ENCODE measurements at places on chromosomes 16 and 17.

DNA sequence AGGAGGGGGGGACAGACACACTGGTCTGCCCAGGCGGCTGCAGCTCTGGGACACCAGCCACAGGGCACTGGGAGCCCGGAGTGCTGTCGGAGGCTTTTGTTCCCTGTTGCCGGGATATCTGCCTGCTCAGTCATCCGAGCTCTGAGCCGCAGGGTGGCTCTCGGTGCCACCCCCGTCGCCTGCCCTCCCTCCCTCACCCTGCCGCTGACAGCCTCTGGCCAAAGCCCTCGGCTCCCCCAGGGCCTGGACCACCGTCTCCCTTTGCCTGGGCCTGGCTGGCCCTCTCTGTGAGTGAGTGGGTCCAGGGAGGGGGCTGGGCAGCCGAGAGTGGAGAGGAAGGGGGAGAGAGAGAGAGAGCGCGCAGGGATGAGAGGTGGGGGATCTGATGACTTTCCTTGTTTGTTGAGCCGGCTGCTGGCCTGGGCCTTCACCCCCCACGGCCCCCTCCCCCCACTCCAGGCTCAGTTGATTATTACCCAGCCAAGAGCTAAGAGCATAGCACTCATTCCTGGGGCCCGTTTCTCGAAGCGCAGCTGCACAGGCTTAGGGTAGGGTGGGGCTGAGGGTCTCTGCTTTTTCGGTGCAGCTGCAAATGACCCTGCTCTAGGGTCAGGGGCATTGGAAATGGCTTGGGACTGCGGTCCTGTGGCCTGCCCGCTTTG is 2.7 kb downstream of the FOXJ1 start:
- no peak for DNase-seq

GRCh38 chr16:88382491-88383400 is at the start of gene ZNF469:
Gene ZNF469, plus strand, starts transcription at chr16:88382959. Its CDS starts 44,512 bp downstream, at chr16:88427471.
- peak; percentile 67 for DNase-seq

DNA sequence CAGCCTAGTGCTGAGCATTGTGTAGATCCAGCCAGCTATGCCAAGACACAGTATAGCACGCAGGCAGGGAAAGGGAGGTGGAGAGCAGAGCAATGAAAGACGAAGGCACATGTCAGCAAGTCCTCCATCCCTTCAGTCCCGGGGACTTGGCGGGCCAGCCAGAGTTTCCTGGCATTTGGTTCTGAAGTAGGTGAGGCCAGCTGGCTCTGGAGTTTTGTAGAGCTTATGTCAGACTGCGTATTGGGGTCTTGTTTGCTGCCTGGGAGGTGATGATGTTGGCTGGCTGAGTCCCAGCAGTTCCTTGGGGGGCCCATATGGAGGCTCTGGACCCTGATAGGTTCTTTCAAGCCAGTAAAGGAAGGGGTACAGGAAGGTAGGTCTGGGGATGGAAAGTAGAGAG is 55.7 kb upstream of the AKTIP start:
- no peak for DNase-seq

- no peak for DNase-seq
Observed at GRCh38 chr16:51114382-51114781, 36.7 kb downstream of the SALL1 start.

DNA sequence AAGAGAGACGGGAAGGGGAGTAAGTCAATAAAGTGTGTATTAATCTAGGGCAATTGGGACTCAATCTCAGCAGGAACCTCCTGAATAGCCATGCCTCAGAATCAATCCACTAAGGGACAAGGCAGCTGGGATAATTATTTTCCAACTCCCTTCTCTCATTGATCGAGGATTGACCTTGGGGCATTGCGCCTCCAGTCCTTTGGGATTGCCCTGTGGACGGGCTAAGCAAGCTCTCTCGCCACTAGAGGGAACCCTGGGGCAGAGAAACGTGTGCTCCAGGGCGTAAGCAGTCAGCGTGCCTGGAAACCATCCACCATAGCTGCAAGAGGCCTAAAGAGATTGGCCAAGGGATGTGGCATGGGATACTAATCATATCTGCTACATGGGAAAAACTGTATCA is 53.9 kb upstream of the ERCC4 start:
- peak; percentile 79 for DNase-seq

DNA sequence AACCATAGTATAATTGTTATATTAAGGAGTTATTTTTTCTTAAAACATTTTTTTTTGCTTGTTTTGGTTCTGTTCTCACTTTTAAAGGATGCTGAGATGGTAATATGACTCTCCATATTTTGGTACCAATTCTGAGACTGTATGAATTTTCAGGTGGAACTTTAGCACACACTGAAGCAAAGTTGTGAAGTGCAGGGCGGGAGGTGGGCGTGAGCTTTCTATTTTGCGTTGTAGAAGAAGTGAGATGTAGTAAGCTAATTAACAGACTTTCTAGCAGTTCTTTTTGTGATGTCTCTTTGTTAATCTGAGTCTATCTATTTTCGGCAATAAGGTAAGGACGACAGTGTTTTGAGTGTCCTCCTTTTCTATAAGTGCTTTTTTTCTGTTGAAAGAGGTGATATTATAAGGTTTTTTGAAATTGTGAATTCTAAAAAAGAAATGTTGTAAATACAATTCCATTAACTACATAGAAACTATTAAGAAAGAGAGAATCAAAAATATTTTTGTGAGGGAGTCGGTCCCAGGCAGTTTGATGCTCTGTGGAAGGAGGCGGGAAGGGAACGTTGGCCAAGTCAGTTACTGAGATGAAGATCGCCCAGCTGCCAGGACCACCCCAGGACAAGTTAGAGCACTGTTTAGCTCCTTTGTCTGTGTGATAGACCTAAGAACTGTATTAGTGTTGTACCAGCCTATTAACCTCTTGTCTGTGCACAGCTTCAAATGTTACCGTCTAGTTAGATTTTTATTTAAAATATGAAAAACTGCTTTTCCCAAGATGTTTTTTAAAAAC is 65.0 kb downstream of the CCDC182 start:
- DNase-seq: no peak

DNA sequence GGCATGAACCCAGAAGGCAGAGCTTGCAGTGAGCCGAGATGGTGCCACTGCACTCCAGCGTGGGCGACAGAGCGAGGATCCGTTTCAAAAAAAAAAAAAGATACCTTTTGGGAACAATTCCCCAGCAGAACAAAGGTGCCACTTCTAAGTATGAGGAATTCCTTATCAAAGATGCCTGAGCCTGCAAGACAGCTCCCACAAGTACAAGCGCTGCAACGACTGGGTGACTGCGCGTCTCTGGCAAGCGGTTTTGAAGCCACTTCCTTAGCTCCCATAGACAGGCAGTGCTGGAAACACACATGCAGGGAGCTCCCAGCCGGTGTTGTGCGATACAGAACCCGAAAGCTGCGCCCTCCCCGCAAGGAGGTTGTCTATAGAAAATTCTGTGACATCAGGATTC is 60.5 kb downstream of the ADCY9 start:
- no peak for DNase-seq
